ENCODE measurements at places on chromosomes 2 and 18. TPM values are rescaled to one million over a fixed set of nuclear protein-coding genes. Genes with fewer than 3 reads are reported as not detected.
A peak's percentile ranks its signal among the peaks of the same experiment; 100 is the strongest.

DNA sequence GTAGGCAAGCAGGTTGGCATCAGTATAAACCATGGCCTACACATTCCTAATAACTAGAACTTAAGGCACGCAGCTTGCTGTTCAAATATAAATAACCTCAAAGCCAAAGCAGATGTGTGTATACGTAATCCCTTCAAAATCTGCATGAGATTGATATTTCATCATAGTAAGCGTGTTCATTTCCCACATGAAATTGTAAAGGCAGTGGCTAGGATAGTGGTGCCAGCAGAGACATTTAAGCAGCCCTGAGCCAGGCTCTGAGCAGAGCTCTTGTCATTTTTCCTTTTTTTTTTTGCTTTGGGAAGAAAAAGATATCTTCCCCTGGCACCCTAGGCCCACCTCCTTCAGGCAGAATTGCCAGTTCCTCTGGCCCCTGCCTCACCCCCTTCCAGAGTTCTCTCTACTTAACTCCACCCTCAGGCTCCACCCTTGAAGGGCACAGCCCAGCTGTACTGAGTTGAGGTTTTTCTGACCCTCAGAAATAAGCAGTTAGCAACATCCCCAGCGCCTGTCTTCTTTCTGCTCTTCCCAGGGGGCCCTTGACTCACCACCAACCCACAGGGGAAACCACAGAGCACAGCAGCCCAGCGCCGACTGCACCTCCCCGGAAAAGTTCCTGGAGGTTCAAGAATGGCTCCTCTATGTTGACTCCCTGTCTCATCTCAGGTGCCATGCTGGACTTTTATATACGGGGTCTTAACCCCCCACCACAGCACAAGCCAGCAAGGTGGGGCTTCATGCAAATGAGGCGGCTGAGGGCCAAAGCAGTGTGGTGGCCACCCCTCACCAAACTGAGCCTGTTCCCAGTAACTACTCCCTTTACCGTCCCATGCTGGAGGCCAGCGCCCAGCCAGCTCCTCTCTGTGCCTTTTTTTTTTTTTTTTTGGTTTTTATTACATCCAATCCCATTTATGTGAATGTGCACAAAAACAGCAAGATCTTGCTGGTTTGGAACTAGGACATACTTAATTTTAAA lies 84.7 kb downstream of the EHD3 start:
- peak; percentile 88 for DNase-seq

DNA sequence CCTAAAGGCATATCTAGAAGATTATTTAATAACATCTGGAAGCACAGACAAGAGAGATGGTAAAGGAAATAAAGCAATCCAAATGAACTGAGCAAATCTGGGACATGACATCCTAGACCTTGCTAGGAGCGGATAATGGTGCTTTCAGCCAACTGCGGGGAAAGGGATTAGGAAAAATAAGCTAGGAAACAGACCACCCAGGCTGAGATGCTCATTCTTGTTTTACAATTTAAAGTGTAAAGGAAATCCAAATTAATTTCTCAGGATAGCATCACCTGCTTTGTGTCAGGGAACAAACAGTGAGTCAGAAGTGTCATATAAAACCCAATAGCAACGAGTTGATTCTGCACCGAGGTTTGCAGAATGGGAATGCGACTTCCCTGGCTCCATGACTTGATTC lies 112.5 kb upstream of the CXCR4 start:
- no peak for DNase-seq

GRCh38 chr2:241323778-241324177 lies 8.1 kb downstream of the SEPTIN2 start:
- no peak for DNase-seq

- DNase-seq, result peak; percentile 45
Measured at GRCh38 chr2:55620123-55620779, 2.8 kb upstream of the PPP4R3B start.

MYO3B gene
- 0.11 TPM for total RNA-seq

DNA sequence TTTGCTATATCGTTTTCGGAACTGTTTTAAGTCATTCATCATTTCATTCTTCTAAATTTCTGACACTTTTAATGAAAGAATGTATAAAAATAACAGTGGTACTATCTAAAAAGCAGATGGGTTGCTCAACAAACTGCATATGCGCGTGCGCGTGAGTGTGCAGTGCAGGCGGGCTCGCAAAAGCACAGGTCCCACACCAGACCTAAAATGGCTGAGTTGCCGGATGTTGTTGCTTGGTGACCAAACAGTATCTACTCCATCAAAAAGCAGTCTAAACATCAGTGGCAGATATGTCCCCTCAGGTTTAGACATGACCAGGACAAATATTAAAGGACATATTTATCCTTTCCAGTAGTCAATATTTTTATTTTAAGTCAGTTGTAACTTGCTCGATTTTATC lies 5.1 kb downstream of the NOL4 start:
- no peak for DNase-seq

- DNase-seq, result no peak
Measured at GRCh38 chr2:65866148-65866547, 433.7 kb upstream of the SPRED2 start.

CAVIN2 gene
- total RNA-seq, result 2.8 TPM

SCYGR3 gene
- total RNA-seq, result not detected

DNA sequence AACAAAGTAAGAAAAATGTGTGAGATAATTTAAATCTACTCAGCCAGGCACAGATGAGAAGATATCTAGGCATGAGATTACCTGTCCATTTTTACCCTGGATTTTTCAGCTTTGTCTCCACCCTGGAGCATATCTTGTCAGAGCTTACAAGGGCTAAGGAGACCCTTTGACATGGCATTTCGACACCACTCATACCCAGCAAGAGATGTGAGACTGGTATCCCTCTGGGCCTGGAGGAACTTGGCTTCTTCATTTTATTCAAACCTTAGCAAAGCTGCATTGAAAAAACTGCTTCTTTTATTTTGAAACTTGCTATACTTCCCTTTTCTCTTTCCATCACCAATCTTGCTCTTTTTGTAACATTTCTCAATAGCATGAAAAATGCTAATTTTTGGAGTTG lies 194.9 kb upstream of the HNMT start:
- DNase-seq, result no peak

- DNase-seq, result peak; percentile 36
Measured at GRCh38 chr2:208224802-208225201, 30.1 kb downstream of the IDH1 start.

STEAP3 gene
- total RNA-seq, result 30.5 TPM

- DNase-seq, result no peak
Measured at GRCh38 chr2:219293736-219294231, 14.6 kb downstream of the DNAJB2 start.

GRCh38 chr2:48530033-48530811 lies at the start of gene STON1:
STON1 (plus strand) TSS chr2:48530154; CDS start chr2:48580634, 50,480 bp downstream.
- DNase-seq, result peak; percentile 64

DNA sequence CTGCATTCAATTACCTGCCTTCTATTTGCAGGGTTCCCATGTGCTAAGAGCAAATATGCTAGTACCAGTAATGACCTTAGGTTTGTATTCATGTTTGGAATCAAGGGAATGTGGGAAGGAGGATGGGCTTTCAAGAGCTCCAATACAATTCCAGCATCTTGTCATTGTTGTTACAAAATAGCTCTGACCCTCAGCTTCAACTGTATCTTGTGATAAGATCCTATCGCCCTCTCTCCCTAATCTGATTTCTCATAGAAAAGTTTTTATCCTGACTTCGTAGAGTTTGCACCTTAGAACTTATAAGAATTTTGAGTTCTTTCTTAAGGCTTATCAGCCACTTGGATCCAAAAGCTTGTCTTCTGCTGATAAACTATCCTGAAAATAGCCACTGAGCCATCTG lies 749.5 kb upstream of the ACVR2A start:
- no peak for DNase-seq

CHRNG gene
- not detected for total RNA-seq

MGAT4A gene
- total RNA-seq, result under 0.01 TPM

DNA sequence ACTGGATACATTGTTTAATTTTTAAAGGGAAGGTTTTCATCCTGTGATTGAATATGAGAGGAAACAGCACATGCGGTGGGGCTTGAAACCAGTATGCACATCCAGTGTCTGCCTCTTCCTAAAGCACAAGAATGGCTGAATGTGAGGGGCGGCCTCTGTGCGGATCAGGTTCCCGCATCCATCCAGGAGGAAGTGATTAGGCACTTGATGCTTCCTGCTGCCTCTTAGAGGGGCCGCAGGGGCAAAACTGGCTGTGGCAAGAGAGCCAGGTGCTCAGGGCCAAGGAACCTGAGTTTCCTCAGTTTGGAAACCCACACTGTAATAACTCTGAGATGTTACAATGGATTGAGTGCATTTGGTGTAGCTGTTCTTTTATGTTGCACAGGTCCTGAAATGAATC lies 48.8 kb downstream of the THNSL2 start:
- DNase-seq, result no peak
